ENCODE measurements at places on chromosomes 11 and 22.
A peak's percentile ranks its signal among the peaks of the same experiment; 100 is the strongest.

GRCh38 chr11:88555018-88555828 is 217.7 kb upstream of the CTSC start:
- DNase-seq = no peak

- DNase-seq = no peak
Observed at GRCh38 chr11:92357841-92358240, 133.2 kb downstream of the FAT3 start.

GRCh38 chr11:84264066-84264465 is 977.9 kb upstream of the CCDC90B start:
- no peak for DNase-seq

DNA sequence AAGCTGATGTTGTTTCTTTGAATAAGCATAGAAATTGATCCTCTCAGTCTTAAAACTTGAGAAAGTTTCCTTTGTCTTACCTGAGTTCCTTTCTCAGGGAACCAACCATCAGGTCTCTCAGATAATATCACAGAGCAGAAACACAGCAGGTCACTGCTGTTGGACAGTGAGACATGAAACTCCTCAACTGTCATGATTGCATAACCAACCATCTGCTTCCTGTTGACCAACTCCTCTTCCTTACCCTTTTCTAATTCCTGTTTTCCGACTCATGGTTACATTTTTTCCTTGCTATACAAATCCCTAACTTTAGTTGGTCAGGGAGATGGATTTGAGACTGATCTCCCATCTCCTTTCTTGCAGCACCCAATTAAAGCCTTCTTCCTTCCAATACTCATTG is 845.3 kb downstream of the FAM181B start:
- DNase-seq = no peak

DNA sequence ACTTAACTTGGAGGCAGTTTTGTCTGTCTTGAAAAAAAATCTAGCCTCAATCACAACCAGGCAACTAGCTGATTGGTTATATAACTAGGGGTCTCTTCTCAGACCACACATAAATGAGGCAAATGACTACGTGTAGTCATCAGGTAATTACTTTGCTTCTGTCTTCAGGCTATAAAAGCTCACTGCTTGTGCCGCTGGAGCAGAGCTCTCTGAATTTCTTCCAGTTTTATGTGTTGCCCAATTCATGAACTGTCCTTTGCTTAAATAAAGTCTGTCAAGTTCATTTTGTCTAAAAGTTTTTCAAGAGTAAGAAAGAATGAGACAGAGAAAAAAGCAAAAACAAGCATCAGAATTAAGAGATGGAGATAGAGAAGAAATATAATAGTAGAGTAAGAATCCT is 93.4 kb downstream of the MUC15 start:
- DNase-seq = no peak

DNA sequence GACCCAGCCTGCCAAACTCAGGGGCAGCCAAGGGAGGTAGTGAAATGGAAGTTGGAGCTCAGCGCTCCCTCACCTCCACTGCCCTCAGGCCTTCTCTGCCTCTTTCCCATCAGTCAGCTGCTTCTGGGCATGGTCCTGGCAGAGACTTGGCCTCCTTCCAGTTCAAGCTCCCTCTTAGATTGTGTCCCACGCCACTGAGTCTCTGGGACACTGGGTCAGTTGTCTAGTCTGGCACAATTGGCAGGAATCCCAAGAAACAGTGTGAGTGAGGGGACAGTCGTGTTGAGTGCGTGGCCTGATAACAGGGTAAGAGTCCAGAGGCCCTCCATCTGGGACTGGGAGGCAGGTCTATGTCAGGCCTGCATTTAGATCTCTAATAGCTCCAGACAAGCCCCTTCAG is 7.1 kb upstream of the SLC35E4 start:
- DNase-seq = no peak

DNA sequence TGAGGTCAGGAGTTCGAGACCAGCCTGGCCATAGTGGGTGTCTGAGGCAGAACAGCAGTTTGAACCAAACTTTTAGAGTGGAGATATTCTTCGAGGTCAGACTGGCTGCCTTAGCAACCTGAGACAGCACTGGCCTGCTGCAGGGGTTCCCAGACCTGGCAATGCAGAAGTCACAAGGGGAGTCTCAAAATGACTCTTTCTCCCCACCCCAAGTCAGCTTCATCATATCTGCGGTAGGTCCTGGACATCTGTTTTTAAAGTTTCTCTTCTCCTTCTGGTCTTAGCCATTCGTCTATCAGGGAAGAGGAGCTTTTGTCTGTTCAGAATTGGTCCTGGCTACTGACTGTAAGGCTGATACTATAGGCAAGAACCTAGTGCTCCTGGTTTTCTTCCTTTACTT is 14.5 kb upstream of the CLMP start:
- DNase-seq = no peak

- no peak for DNase-seq
Observed at GRCh38 chr22:32712644-32713355, 88.7 kb upstream of the TIMP3 start.

DNA sequence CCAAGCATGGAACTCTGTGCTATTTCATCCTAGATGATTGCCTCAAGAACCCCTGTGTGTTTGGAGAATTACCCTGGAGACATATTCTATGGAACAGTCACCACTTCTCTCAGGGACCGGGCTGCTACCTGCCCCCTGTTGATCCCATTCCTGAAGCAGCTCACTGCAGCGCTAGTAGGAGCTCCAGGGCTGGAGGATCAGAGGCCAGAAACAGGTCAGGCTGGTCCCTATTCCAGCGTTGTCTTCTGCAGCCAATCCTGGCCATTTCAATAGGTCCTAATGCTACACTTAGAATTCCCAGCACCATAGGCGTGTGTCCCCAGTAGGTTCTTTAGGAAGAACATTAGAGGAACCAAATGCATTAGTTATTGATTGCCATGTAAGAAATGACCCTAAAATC is 48.9 kb downstream of the BTG4 start:
- no peak for DNase-seq

DNA sequence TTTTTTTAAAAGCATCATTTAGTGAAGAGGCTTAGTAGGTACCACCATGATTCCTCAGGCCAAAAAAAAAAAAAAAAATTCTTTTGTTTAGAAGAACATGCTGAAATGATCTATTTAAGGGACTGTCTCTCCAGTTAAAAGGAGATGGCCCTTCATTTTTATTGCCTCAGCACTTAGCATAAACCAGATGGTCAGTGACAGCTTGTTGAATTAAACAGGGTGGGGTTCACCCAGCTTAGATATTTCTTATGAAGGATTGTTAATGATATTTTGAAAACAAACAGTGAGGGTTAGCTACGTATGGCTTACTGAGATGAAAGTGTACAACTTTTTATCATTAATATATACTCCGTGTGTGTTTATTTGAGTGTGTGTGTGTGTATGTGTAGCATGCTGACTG is 203.7 kb downstream of the FAM181B start:
- DNase-seq = no peak

DNA sequence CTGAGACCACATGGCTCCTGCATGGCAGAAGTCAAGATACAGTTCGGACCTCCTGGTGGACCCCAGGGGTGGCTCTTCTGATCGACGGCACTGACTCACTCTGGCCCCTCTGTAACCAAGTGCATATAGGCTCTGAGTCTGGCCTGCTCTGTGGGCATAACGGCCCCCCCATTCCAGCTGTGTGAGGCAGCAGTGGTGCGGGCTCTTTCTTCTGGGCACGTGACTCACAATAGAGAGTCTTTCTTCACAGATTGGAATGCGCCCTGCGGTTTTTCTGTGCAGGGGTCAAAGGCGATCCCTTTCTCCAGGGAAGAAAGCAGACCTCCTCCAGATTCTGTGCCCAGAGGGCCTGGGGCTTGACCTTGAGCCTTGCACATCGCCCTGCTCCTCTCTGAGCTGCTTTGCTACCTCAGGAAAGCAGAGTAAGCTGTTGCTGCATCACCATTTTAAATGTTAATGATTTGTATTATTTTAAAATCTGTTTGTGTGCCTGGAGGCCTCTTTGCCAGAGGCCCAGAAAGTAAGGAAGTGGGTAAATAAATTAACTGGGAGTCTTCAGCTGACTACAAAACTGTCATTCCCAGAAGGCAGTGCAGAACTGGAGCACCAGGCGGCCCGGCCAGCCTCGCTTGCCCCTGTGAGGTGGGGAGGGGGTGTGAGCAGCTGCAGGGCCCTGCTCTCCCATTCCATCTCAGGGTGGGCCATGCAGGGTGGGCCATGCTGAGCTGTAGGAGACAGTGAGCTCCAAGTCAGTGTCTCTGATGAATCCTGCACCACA is 199.0 kb downstream of the GRIK4 start:
- DNase-seq = no peak

- no peak for DNase-seq
Observed at GRCh38 chr22:33606504-33606903, 313.8 kb downstream of the LARGE1 start.

DNA sequence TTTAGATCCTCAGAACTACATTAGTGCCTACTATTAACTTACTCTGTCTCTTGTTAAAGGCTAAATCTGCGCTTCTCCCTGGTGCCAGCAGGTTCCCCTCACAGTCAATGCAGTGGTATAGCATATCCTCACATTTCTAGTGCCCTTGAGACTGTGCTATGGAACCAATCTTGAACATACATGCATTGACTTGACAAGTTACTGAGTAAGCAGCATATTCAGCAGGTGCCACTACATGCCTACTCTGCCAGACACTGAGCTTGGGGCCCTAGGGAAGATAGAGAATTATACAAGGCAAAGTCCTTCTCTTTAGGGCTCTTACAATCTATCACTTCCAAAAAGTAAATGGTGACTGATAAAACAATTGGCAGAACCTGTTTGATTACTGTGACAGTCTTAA is 3.2 kb downstream of the FUT4 start:
- DNase-seq = no peak

GRCh38 chr11:46639197-46639839 is 22.0 kb downstream of the ATG13 start:
- DNase-seq = no peak

GRCh38 chr11:113178381-113179070 is 135.9 kb upstream of the TTC12 start:
- no peak for DNase-seq

- no peak for DNase-seq
Observed at GRCh38 chr11:118048472-118049370, 28.2 kb upstream of the TMPRSS4 start.

DNA sequence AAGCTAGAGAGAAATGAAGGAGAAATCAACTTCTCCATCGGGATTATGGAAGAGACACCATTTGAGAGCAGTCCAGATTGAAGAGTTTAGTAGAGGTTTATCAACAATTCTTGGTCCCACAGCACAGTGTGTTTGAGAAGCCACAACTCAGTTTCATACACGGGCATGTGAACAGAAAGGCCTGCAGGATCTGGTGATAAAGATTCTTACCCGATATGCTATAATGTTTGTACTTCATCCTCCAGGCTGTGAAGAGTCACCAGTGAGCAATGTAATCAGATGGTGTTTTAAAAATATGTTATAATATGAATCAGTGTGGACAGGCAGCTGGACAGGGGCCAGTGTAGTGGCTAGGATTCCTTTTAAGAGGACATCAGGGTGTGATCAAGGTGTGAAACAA is 29.7 kb upstream of the VWA5A start:
- no peak for DNase-seq

- peak; percentile 37 for DNase-seq
Observed at GRCh38 chr11:64340671-64341335, 799 bp downstream of the CCDC88B start.

DNA sequence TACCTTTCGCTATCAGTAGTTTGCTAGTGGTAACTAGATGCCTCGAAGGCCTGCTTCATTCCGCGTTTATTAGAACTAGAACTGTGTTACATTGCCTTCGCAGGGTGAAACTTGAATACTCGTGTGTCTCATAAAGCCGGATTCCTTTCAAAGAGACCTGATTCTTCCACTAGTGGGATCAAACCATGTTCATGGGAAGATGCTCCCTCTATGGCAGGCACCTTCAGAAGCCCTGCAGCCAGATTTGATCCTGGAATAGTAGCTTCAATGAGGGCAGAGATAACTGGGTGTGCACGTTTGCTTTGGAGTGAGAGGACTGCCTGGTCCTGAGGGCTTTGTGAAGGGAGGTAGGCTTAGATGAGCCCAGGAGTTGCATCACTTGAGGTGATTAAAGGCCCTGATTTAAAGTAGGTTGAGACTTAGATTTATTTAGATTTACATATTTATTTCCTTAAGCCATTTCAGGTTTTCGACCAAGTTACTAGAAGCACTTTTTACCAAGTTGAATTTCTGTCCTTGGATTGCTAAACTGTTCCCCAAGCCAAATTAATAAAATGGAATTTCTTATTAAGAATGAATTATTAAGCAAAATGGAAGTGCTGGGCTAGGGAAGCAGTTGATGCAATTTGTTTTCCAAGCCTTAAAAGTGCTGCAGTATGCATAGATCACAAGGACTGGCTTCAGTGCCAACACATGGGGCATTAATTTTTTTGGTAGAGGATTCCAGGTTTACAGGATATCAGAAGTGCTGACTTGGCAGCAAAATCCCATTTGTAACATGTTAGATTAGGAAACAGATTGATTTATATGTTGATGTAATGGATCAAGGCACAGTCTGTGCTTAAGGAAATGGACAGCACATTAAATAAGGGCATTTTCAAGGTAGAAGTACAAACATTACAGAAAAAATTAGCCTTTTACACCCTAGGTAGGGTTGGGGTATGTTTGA is 32.9 kb downstream of the APLP2 start:
- DNase-seq = no peak

DNA sequence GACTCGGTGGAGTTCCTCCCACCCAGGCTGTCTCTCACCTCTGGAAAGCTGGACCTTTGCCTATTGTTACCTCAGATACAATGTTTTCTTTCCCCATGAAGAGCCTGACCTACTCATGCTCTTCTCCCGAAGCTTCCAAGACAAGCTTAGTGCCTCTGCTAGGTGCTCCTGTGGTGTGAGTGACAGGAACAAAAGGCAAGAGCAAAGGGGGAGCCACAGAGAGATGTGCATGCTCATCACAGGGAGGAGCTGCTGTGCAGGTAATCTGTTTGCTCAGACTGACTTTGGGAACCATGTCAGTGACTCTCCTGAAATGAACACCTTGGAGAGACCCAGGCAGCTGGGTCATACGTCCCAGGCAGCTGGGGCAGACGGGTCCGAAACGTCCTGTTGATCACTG is 53.6 kb upstream of the VSTM5 start:
- no peak for DNase-seq

- peak; percentile 21 for DNase-seq
Observed at GRCh38 chr11:64713016-64713707, 9.8 kb downstream of the NRXN2 start.

- DNase-seq = no peak
Observed at GRCh38 chr22:23268877-23269276, 88.6 kb downstream of the BCR start.

- DNase-seq = no peak
Observed at GRCh38 chr22:49084206-49084605, 743.5 kb downstream of the BRD1 start.
